ENCODE measurements at places on chromosomes 5 and 9. TPM values are rescaled to one million over a fixed set of nuclear protein-coding genes. Genes with fewer than 3 reads are reported as not detected.

The DMRT3 gene
- not detected for total RNA-seq

The APBA1 gene
- 0.55 TPM for total RNA-seq

The LCN1 gene
- not detected for total RNA-seq

The EFNA5 gene
- 9.8 TPM for total RNA-seq

The ELOVL7 gene
- 11.3 TPM for total RNA-seq

The FBN2 gene
- not detected for total RNA-seq

The RAPGEF6 gene
- total RNA-seq: 1.8 TPM

The PTPN3 gene
- 14.8 TPM for total RNA-seq

The FOXD4L3 gene
- not detected for total RNA-seq

The ZNF462 gene
- total RNA-seq: 7.1 TPM

The PCDHGB3 gene
- not detected for total RNA-seq

The FOXD4L5 gene
- total RNA-seq: not detected

The UAP1L1 gene
- 2.3 TPM for total RNA-seq

The MEIKIN gene
- total RNA-seq: not detected

The PTGER4 gene
- 3.4 TPM for total RNA-seq

The PHF24 gene
- total RNA-seq: 0.07 TPM

The C9orf153 gene
- total RNA-seq: not detected

The ERCC8 gene
- 5.1 TPM for total RNA-seq

The GRXCR2 gene
- not detected for total RNA-seq

The MEF2C gene
- total RNA-seq: 0.24 TPM

The ARID3C gene
- total RNA-seq: not detected

The SLC34A1 gene
- total RNA-seq: 1.5 TPM

The STX17 gene
- 24.4 TPM for total RNA-seq

The LCN15 gene
- not detected for total RNA-seq

The INPP5E gene
- total RNA-seq: 7.7 TPM

The FCN2 gene
- not detected for total RNA-seq

The ACSL6 gene
- total RNA-seq: not detected

The GAPT gene
- total RNA-seq: not detected

The IL11RA gene
- 1.6 TPM for total RNA-seq

The CCL27 gene
- total RNA-seq: not detected

The ZNF454 gene
- total RNA-seq: not detected

The AJM1 gene
- total RNA-seq: 1.7 TPM

The SET gene
- total RNA-seq: 595 TPM

Data from Caki2 (cell line).